ENCODE measurements at places on chromosomes 5 and 9.
A peak's percentile ranks its signal among the peaks of the same experiment; 100 is the strongest.

GRCh38 chr5:32628049-32628844 lies 42.9 kb downstream of the SUB1 start:
- DNase-seq = no peak

- DNase-seq = no peak
Measured at GRCh38 chr9:123687246-123687751, 242.6 kb downstream of the DENND1A start.

- no peak for DNase-seq
Measured at GRCh38 chr5:37217976-37218375, 31.2 kb downstream of the CPLANE1 start.

GRCh38 chr9:114327749-114328148 lies 1.9 kb upstream of the ORM2 start:
- no peak for DNase-seq

GRCh38 chr9:20144197-20144596 lies 355.4 kb upstream of the SLC24A2 start:
- no peak for DNase-seq

- no peak for DNase-seq
Measured at GRCh38 chr9:126962336-126962735, 47.8 kb downstream of the RALGPS1 start.

DNA sequence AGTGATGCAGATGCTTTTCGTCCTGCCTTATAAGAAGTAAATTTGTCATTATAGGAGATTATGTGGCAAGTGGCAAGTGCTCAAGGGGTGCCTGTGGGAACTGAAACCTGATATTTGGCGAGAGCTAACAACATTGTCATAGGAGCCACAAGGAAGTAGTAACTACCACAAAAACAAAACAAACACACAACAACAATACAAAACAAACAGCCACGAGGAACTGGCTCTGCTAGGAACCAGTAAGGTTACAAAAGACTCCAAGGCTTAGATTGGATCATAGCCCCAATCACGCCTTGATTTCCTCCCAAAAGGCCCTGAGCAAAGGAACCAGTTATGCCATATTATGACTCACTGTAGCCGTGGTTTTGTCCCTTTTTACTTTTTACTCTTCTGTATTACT lies 1045.2 kb downstream of the CDH12 start:
- DNase-seq = no peak

DNA sequence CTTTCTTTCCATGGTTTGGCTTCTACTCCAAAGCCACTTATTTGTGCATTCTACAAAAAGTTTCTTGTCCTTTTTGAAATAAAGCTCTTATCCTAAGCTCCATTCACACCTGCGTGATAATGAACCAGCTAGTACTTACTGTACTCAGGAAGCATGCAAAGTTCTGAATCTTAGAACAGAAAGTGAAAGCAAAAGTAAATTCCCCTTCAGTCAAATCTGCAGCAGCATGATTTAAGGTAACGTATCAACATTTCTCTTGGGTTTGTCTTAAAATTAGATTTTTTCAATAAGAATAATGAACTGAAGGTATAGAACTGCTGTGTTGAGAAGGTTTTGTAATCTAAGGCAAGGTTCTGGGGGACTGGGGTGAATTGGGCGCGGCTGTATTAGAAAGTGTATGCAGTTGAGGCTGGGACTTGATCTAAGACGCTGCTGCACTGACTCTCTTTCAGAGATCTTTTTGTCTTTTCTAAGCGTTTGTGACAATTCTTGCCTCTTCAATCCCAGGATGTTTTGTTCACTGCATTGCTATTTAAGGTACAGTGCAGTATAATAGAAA lies at the start of gene ERAP2:
Gene ERAP2, plus strand, starts transcription at position 209 of the 559 bp plus-strand sequence. CDS start 3,186 bp downstream, outside the sequence.
- no peak for DNase-seq

DNA sequence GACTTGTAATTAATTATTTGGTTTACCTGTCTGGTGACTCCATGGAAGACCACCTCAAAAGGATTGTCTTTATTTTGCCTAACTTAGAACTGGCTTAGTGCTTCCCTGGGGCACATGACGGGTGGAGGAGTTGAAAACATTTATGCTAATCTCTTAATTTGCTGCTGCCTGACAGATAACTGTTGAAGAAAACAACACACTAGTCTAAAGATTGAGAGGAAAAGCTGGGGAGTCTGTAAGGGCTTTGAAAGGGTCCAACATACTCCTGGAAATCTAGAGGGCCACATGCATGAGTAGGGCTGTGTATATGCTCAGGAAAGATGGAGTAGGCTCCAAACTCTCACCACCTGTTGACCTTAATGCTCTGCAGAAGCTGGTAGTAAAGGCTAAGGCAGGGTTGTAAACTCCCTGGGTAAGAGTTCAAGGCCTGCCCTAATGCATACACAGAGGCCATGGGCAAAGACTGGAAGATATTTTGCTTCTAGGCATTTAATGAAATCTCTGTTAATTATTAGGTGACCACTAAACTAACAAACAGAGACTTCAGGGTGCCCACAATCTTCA lies 40.7 kb downstream of the NR3C1 start:
- DNase-seq = no peak

DNA sequence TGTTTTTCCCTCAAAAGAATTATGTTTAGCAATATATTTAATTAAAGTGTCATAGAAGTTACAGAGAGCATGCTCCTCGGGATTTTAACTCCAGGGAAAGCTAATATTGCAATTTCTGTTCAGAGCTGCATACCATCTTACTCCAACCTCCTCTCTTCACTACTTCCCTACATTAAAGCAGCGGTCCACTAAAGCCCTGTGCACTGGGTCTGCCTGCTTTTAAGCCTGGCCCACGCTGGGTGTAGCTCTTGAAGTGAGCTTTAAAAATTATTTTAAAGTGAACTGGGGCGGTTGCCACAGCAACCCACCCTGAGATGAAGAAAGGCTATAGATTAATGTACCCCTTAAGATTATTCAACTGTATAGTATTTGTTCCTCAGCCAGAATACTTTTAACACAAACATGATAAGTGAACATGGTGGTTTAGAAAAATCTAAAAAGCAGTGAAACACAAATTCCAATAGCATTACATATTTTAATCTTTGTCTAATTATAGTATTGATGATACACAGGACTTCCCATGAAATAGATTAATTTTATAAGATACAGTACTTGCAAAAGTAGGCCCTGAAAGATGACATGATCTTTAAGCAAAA lies 3.9 kb upstream of the MEF2C start:
- DNase-seq = no peak

- DNase-seq = peak; percentile 59
Measured at GRCh38 chr9:4301971-4302427, 2.1 kb upstream of the GLIS3 start.

- DNase-seq = no peak
Measured at GRCh38 chr5:127863610-127864395, 160.6 kb downstream of the CCDC192 start.

DNA sequence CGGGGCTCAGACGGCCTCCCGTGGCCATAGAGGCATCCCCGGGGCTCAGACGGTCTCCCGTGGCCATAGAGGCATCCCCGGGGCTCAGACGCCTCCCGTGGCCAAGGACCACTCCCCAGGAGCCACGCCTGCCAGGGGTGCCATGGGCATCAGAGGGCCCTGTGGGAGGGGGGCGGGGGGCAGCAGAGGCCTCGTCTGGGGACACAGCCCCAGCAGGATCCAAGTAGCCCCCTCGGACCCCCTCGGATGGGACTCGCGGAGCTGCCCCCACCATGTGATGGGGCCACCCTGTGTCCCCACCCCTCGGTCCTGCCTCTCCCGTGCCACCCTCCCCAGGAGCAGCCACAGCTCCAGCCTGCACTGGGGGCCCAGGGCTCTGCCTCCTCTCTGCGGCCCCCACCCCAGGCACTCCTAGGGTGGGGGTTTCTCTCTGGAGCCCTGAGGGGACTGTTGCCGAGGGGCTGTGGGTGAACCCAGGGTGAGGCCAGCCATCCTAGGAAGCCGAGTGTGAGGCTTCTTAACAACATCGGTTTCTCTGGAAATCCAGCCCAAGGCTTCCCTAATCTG lies 2.5 kb downstream of the ENTPD8 start:
- DNase-seq = no peak

DNA sequence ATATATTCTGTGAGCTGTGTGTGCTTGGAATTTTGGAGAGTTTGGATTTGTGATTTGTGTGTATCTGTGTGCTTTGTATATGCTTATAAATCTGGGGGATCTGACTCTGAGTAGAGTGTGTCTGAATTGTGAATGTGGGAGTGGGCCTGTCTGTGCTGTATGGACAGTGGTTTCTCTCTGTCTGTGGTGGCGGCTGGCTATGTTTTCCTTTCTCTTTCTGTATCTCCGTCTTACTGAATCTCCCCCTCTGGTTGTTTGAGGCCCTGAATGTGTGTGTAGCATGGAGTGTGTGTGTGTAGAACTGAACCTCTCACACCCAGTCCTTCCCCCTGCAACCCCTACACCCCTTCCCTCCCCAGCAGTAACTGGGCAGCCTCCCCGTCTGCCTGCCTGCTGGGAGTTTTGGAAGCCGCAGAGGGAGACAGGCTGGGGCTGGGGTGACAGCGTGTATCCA lies 4.7 kb downstream of the CXXC5 start:
- no peak for DNase-seq

- DNase-seq = no peak
Measured at GRCh38 chr5:172117977-172118701, 69.9 kb downstream of the STK10 start.

GRCh38 chr9:84303061-84303460 lies 37.5 kb downstream of the SLC28A3 start:
- no peak for DNase-seq

GRCh38 chr5:82662340-82662739 lies 384.2 kb upstream of the RPS23 start:
- DNase-seq = no peak

DNA sequence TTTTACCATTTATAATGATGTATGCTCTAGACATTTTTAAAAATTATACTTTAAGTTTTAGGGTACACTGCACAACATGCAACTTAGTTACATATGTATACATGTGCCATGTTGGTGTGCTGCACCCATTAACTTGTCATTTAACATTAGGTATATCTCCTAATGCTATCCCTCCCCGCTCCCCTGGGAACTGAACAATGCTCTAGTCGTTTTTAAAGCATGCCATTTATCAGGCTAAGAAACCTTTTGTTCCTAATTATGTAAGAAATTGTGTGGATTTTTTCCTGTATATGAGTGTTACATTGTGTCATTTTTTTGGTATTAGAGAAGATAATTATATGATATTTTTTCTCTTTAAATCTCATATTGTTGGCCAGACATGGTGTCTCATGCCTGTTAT lies 72.8 kb upstream of the SGCD start:
- DNase-seq = no peak

- DNase-seq = no peak
Measured at GRCh38 chr5:72138943-72139521, 31.8 kb downstream of the MAP1B start.

GRCh38 chr9:89564346-89564878 lies 40.4 kb upstream of the GADD45G start:
- DNase-seq = no peak

DNA sequence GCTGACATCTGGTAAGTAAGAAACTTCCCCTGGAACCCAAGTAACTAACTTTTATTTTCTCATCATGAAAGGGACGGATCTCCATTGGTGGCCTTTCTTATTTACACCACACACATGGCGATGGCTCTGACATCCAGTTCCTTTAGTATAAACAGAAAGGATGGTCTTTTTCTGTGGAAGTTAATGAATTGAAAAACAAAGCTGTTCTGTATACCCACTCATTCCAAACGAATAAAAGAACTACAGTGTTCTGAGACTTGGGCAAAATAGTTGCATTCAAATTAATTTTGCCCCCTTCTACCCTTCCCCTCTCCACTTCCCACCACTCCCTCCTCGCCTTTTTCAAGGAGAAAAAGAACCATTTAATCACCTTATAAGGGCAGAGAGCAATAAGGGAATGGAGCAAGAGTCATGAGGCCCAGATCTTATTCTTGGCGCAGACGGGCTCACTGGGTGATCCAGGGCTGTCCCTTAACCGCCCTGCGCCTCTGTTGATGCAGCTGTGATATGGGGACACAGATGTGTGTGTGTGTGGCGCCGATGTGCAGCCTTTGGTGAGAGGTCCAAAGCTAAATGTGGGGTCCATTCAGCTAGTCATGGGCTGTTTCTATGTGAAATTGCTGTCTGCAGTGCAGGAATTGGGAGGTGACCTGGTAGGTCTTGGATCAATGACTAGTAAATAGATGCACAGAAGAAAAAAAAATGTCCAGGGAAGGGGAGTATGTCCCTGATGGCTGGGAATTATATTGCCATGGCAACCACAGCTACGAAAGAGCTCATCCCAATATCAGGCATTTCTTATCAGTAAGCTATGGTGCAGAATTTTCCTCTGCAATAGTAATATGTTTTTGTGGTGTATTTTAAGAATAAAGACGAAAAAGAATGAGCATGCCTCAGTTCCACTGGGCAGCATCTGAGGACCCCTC lies 141.5 kb upstream of the ERCC6L2 start:
- no peak for DNase-seq

- no peak for DNase-seq
Measured at GRCh38 chr9:133031496-133031911, 707 bp downstream of the GTF3C5 start.

GRCh38 chr5:80083101-80083890 lies 48.1 kb downstream of the THBS4 start:
- DNase-seq = no peak

GRCh38 chr5:35159370-35159742 lies 70.9 kb downstream of the PRLR start:
- DNase-seq = no peak

DNA sequence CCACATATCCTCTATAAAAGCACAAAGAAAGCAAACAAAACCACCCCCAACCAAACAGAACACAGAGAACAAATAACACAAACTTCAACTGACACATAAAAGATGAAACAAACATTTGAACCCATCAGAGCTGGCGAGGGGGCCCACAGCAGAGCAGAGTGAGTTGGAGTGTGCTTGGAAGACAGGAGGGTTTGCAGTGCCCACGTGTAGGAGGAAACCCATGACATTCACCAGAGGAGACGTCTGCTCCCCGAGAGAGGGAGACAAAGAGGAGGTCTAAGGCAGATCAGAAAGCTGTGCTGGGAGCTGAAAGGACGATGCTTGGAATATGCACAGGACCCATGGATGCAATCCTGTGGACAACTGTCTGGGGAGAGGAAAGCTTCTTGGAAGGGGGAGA lies 27.0 kb downstream of the MRPL36 start:
- DNase-seq = no peak

DNA sequence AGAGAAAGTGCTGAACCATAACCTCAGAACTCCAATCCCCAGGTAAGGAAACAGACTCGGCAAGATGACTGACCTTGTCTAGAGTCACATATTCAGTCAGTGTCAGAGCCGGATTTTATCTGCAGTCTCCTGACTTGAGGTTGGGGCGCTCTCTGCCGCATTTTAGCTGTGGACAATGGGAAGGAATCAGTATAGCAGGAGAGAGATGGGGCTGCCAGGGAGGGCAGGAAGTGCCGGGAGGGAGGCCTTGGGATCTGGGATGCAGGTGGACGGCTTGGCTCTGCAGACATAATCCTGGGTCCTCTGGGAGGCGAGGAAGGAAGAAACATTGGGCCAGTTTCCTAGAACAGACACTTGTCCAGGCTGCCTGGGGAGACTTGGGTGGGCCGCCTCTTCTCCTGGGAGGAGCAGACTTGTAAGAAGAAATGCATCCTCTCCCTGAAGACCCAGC lies 39.7 kb upstream of the COL15A1 start:
- no peak for DNase-seq

GRCh38 chr5:33641744-33642505 lies 201.2 kb downstream of the TARS1 start:
- no peak for DNase-seq

GRCh38 chr9:128003966-128004604 lies 23.3 kb upstream of the EEIG1 start:
- no peak for DNase-seq

- no peak for DNase-seq
Measured at GRCh38 chr5:54446379-54446732, 9.1 kb upstream of the HSPB3 start.
